ENCODE measurements at places on chromosomes 7 and 10.

DNA sequence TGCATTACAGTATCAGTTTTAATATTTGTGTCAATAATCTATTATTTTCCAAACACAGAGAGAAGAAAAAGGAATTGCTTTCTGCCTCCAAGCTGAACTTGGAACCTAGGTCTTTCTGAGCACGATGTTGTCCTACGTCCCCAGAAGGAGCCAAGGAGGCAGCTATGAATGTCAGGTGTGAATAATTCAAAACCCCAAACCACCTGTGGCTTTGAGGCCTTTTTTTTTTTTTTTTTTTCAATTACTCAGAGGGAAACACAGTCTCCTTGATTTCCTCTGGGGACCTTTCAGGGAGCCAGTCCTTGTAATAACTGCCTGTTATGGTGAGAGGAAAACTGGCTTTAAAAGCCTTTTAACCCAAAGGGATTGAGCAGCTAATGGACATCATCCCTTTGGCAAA is 8.3 kb downstream of the GPR85 start:
- DNase-seq: no peak

DNA sequence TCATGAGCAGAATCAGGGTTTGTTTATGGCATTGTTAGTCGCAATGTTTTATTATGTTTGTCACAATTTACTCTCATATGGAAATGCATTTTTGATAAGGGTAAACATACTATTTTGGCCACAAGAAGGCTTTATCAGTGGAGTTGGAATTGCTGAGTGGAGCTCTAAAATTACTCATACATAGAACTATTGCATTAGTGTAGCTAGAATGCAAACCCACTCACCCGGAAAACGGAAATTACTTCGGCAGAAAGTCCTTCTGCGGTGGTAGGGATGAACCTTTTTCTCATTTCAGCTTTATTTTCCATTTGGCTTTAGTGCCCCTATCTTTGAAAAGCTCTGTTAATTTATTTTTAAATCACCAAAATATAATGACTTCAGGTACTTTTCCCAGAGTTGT is 42.8 kb upstream of the NPY start:
- DNase-seq: no peak

- no peak for DNase-seq
These were observed 42.8 kb downstream of the RNLS start for GRCh38 chr10:88540351-88540750.

GRCh38 chr10:92714152-92714845 is 24.5 kb downstream of the HHEX start:
- no peak for DNase-seq

GRCh38 chr7:24884401-24884800 is 95.6 kb downstream of the OSBPL3 start:
- DNase-seq: no peak

DNA sequence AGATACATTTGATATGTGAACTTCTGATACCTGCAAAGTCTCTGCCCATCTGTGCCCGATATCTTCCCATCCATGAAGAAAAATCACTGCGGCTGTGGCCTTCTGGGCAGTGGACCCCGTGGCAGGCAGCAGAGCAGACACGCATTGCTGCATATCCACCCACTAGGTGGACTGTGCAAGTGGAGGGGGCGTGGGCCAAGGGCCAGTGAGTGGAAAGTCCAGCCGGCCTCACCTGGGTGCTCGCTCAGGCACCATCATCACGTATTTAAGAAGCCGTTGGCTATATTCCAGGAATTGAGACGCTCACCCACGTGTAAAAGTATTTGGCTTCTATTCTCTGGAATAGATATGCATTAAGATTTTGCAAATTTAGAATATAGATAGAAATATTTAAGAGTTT is 30.8 kb upstream of the SLC13A1 start:
- no peak for DNase-seq

- no peak for DNase-seq
These were observed 414.0 kb downstream of the PHTF2 start for GRCh38 chr7:78212476-78213060.

DNA sequence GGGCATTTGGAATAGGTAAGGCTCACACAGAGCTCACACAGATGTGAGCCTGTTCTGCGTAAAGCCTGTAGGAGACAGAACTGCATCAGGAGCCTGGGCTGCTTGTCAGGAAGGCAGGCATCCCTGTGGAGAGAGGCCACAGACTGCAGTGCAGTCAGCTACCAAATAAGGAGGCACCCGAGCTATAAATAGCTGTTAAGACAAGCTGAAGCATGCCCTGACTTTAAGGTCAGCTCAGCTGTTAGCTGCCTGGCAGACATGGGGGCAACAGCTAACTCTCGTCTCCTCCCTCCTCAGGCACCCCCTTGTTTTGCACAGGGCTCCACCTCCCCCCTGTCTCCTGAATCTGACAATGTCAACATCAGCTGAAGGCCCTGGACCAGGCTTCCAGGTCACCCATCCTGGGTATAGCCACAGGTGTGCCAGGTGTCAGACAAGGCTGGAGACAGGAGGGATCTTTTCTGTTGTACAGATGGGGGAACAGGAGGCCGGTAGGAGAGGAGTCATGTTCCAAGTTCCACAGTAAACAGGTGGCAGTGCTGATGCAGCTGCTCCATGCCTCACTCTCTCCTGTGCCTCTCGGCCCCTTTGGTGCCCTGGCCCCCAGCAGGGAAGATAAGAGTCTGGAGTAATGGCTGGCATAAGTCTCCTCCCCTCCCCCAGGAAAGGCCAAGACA is 27.6 kb upstream of the MKRN1 start:
- no peak for DNase-seq

GRCh38 chr7:139044813-139045794 is 9.3 kb upstream of the ZC3HAV1L start:
- no peak for DNase-seq

- no peak for DNase-seq
These were observed 2.6 kb downstream of the IFIT2 start for GRCh38 chr10:89304446-89304845.

- DNase-seq: no peak
These were observed 74.1 kb downstream of the HYCC1 start for GRCh38 chr7:22939842-22940241.

GRCh38 chr10:108385963-108386362 is 1221.5 kb upstream of the SORCS1 start:
- no peak for DNase-seq

DNA sequence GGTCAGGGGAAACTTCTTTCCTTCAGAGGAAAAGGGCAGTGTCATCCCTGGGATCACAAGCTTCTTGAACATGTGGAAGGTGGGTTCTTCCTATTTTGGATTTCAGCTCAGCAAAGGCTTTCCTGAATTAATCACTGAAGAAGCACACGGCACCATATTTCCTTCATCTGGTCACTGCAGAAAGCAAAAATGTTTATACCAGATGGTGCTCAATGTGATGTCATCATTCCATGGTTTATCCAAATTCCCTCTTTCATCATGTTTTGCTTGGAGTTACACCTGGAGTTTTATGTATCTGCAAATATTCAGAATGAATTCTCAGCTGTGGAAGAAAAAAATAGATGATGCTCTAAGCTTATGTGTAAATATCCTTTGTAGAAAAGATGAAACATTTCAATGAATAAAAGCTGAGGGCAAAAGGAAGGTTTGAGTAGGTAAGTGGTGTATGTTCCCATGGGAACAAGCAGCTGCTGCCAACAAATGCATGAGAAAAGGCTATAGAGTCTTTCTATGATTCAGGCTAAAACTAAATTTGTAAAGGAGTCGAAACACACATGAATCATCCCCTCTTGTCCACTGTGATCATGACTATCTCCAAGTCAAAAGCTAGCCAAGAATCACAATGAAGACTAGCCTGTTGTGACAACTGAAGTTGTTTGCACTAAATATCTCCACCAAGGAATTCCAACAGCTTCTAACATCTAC is 26.9 kb upstream of the BPGM start:
- no peak for DNase-seq

- DNase-seq: no peak
These were observed 184.1 kb downstream of the RELN start for GRCh38 chr7:103805346-103805745.
